ENCODE measurements at places on chromosomes 11 and 22.

- no peak for DNase-seq
Observed at GRCh38 chr11:60995798-60996197, 24.3 kb downstream of the CD6 start.

DNA sequence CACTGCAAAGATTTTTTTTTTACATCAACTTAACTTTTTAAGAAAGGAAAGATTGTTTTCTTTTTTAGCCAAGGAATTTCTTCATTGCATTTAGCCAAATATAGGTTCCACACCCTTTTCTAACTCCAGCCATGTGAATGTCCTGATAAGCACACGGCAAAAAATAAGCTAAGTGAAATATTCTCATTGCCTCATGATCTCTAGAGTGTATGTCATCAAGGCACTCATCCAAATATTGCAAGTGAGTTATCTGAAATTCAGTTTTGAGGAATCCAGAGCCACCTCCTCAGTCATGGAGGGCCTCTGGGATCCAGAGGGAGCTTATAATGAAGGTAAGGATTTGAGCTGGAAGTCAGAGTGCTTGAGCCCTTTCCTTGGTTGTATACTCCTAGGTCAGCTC is 80.0 kb downstream of the BLID start:
- no peak for DNase-seq

DNA sequence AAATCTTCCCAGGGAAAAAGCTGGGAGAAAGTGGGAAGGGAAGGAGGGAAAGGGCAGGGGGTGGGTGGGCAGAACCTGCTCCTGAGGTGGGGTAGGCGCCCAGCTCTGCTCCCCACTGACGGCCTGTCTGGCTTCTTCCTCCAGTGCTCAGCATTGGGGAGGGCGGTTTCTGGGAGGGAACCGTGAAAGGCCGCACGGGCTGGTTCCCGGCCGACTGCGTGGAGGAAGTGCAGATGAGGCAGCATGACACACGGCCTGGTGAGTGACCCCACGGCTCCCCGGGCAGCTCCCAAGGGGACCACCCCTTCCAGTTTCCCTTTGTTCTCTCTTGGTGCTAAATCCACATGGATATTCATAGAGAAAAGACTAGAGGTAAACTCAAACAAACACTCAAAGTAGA is 25.9 kb downstream of the SHANK3 start:
- DNase-seq = no peak

- no peak for DNase-seq
Observed at GRCh38 chr11:66887526-66887925, 30.7 kb downstream of the LRFN4 start.

- peak; percentile 29 for DNase-seq
Observed at GRCh38 chr11:120180551-120181232, 30.1 kb upstream of the OAF start.

DNA sequence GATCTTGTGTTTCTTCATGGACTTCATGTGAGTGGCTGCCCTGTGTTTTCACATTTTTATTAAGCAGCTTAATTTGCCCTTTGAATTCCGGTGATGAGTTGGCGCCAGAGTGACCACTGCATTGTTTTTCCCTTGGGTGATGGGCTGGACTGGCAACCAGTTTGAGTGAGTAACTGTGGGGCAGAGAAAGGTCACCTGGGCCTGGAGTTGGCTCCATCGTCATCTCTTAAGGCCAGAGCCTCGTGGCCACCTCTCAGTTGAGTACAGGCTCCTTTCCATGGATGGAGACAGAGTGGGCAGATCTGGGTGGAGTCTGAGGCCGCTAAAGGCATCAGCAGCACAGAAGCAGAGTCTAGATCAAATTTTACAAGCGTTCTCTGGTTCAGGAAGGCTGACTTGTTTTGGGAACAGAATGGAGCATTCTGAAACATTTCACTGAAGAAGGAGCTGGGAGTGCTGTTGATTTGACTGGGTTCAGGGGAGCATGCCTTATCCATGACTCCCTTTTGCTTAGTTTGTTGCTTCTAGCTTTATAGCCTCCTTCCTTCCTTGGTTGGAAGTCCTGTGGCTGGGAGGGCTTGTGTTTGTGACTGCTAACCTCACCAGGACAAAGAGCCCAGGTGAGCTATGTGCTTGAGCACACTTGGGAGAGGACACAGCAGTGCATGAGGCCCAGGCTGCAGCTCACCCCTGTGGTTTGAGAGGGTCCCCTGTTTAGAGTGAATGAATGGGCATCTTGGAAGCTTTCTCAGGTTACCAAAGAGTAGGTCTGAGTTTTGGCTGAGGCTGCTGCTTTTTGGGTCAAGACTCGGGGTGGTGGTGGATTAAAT is 7.8 kb downstream of the BCR start:
- no peak for DNase-seq

GRCh38 chr11:66904561-66904960 is 47.7 kb downstream of the LRFN4 start:
- no peak for DNase-seq

- no peak for DNase-seq
Observed at GRCh38 chr22:29342577-29343312, 27.2 kb upstream of the RASL10A start.

DNA sequence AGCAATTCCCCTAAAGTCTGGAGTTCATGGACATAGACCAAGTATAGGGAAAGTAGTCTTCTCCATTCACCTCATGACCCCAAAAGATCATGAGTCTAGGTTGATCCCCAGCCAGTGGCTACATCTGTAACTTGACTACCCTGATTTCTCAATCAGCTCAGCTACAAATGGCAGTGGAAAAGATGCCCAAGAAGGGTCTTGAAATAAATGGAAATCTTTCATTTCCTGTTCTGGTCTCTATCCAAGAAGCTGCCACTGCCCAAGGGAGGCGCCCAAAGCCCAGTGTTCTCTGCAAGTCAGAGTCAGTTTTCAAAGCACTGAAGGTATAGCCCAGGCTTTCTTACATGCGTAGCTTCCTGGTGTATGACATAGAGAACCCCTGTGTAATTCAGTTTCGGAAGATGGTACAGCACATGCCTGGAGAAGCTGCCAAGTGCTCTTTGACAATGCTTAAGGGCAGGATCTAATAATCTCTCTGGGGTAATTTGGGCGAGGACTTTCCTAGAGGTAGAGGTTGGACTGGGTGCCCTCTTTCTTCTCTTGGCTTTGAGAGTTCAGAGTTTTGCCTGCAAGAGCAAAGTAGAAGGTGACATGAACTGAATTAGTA is 101.1 kb downstream of the ADAMTS15 start:
- DNase-seq = no peak

DNA sequence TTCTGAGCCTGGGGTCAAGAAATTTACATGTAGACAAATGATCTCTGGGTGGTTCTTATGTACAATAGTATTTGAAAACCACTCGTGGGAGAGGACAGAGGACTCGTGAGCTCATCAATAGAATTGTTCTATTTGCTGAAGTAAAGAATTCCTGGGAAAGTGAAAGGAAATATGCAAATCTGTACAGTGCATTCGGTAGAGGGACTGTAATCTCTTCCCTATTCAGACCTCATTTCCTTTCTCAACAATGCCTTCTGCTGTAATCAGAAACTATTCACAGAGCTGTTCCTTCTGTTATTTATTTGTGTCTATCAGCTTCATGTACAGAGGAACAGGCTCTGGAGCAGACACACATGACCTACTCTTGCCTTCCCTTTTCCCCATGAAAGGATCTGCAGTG is 709.4 kb upstream of the KIRREL3 start:
- DNase-seq = no peak

DNA sequence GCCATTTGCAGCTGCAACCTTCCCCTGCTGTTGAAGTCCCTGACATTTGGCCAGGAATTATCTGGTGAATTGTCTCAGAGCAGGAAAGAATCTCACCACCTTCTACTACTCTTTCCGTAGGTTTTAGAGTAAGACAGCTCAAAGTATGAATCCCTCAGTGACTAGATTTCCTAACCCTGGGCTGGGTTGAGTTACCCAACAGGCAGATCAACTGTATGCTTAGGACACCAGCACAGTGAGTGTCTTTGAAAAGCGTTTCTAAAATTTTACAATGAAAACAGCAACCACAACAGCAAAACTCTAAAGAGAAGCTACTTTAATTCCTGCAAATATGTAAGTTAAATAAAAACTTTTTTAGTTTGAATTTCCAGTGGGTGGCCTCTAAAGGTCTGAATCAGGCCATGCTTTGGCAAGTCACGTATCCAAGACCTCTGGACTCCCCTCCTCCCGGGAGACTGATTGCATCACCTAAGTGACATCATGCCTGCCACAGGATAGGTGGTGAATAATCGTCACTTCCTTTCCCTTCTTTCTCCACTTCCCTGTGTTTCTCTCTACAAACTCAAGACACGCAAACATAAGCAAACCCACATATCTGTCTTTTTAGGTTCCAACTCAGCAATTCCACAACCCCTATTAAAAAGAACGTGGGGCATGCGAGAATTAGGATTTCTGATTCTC is 7.8 kb downstream of the OR8B12 start:
- no peak for DNase-seq

GRCh38 chr11:88308576-88308975 is 29.0 kb downstream of the CTSC start:
- no peak for DNase-seq

GRCh38 chr22:23159291-23159630 is 14.0 kb downstream of the RAB36 start:
- no peak for DNase-seq

DNA sequence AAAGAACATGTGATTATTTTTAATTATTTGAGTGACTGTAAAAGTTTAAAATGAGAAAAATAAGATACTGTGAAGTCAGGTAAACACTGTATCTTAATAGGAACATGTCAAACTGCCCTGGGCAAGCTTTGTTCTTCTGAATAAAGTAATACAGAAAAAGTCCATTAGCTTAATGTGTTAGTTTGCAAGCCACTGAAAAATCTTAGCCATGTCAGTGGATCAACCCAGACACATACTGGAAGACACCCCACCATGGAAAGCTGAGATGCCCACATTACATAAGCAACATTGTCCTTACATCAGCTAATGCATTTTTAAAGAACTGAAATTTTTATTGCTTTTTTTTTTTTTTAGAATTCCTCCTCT is 155.2 kb downstream of the BBOX1 start:
- no peak for DNase-seq

DNA sequence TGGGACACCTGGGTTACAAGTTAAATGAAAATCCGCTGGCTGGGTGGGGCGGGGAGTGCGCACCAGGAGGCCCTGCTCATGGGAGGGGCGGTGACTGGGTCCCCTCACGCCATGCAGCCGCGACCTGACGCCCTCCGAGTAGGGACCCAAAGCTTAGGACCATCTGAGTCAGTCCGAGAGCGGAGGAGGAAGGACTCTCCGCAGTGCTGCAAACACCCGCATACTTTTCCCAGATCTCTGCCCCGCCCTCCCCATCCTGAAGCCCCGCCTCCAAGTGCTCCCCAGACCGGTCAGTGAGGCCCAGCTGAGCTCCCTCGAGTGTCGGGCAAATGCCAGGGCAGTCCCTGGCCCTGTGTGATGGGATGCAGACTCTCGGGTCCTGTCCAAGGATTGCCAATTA is 6.6 kb upstream of the FLI1 start:
- DNase-seq = no peak

GRCh38 chr22:46067159-46068111 is 82.9 kb upstream of the PPARA start:
- no peak for DNase-seq

- peak; percentile 23 for DNase-seq
Observed at GRCh38 chr11:116357784-116358544, 414.8 kb downstream of the BUD13 start.

- DNase-seq = no peak
Observed at GRCh38 chr11:61618978-61619377, 38.1 kb upstream of the SYT7 start.

- DNase-seq = no peak
Observed at GRCh38 chr11:130369141-130369691, 54.5 kb upstream of the ZBTB44 start.

DNA sequence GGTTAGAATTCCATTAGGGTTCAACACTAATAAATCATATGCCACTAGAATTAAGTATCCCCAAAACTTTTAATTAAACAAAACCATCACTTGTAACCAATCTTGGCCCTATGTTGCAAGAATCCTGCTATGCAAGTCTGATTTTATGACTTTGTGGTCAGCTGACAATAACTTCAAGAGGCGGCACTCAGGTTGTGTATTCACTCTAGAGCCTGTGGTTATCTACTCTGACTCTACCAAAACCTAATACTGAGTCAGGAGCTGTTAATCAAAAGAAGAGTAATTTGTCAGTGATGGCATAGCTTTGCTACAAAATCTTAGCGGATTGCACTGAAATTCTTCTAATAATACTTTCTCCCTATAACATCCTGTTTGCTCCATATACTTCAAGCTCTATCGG is 253.7 kb downstream of the AASDHPPT start:
- DNase-seq = no peak

DNA sequence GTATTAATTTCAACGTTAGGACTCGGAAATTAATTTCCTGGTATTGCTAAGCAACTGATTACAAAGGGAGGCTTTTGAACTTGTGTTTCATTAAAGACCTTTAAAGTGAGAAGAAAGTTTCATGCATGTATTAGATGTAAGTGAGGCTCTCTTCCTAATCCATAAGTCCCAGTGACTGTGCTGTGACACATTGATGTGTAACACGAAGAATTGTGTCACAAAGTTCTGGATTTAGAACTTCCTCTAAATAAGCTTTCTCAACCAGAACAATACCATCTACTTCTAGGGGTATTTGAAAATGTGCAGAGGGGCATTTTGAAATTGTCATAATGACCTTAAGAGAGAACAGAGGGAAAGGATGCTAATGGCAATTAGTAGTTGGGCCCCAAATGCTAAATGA is 14.4 kb downstream of the DCUN1D5 start:
- no peak for DNase-seq

DNA sequence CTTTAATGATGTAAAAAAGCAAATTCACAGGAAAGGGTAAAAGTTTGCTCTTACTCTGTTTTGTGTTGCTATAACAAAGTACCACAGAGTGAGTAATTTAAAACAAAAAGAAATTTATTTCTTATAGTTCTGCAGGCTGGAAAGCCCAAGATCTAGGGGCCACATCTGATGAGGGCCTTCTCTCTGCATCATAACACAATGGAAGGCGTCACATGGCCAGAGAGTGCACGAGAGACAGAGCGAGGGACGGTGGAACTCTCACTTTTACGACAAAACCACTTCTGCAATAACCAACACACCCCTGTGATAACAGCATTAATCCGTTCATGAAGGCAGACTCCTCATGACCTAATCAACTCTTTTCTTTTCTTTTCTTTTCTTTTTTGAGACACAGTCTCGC is 31.1 kb downstream of the CD6 start:
- no peak for DNase-seq

DNA sequence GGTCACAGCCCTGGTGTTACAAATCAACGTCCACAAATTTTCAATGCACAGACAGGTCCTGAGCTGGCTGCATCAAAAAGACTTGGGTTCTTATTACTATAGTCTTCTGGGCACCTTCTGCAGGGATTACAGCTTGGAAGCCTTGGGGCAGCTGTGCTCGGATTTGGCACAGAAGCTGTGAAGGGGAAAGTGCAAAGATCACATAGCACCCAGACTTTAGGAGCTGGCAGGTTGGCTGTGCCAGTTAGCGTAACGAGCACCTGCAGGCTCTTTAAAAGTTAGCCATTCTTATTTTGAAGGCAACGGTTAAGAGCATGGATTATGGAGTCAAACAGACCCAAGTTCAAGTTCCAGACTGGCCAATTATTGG is 100.4 kb downstream of the ARL14EP start:
- no peak for DNase-seq

- DNase-seq = no peak
Observed at GRCh38 chr22:42372976-42373375, 59.2 kb downstream of the NFAM1 start.

GRCh38 chr11:5246772-5247471 is 2.7 kb downstream of the HBG1 start:
- DNase-seq = no peak

Data from common myeloid progenitor, CD34-positive (primary cell).